ENCODE measurements at places on chromosomes 1 and 21. TPM values are rescaled to one million over a fixed set of nuclear protein-coding genes. Genes with fewer than 3 reads are reported as not detected.

Gene PTPN14
- 55.7 TPM for total RNA-seq

Gene AHCYL1
- 62.5 TPM for total RNA-seq

Gene CRP
- total RNA-seq, result not detected

Gene IGFN1
- 0.68 TPM for total RNA-seq

Gene METTL13
- 22.2 TPM for total RNA-seq
